Dermis blood vessel endothelial cell (primary cell): ENCODE measurements at places on chromosomes 12 and 14. TPM values are rescaled to one million over a fixed set of nuclear protein-coding genes. Genes with fewer than 3 reads are reported as not detected.
A peak's percentile ranks its signal among the peaks of the same experiment; 100 is the strongest.

DNA sequence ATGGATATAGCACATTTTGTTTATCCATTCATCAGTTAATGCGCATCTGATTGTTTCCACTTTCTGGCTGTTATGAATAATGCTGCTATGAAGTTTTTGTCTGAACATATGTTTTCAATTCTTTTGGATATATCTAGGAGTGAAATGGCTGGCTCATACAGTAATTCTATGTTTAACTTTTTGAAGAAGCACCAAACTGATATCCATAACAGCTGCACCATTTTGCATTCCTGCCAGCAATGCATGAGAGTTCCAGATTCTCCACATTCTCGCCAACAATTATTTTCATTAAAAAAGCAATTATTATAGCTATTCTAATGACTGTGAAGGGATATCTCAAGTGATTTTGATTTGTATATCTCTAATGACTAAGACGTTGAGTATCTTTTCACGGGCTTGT is 89.9 kb upstream of the PPP4R3A start:
- DNase-seq, result no peak

DNA sequence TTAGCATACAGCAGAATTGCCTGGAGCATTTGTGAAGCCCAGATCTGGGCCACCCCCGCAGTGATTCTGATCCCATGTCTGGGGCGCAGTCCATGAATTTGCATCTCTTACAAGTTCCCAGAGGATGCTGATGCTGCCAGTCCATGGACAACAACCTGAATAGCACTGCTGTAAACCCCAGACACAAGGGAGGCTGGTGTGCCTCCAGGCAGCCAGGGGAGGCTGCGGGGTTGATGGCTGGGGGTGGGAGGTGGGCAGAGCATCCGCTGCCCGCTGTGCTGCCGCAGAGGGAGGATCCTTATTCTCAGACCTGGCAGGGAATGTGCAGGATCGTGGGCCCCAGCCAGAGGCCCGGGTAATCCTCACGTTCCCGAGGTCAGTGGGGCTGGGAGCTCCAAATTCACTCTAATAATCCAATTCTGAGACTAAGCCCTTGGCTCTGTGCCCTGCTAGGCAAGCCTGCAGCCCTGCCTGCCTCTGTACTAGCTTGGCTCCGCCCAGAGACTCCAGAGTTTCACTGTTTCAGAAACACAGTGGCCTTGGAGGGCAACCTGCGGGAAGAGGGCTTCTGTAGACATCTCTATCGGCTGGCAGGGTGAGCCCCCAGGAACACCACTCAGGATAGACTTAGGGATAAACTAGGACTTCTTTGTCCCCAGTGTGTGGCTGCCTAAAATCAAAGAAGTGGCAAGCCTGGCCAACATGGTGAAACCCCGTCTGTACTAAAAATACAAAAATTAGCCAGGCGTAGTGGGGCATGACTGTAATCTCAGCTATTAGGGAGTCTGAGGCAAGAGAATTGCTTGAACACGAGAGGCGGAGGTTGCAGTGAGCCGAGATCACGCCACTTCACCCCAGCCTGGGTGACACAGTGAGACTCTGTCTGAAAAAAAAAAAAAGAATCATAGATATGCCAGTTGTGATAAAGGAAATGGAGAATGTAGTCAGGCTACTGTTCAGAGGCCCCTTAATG is 17.8 kb upstream of the MLEC start:
- no peak for DNase-seq

The OR10A7 gene
- not detected in 2 replicates for total RNA-seq

DNA sequence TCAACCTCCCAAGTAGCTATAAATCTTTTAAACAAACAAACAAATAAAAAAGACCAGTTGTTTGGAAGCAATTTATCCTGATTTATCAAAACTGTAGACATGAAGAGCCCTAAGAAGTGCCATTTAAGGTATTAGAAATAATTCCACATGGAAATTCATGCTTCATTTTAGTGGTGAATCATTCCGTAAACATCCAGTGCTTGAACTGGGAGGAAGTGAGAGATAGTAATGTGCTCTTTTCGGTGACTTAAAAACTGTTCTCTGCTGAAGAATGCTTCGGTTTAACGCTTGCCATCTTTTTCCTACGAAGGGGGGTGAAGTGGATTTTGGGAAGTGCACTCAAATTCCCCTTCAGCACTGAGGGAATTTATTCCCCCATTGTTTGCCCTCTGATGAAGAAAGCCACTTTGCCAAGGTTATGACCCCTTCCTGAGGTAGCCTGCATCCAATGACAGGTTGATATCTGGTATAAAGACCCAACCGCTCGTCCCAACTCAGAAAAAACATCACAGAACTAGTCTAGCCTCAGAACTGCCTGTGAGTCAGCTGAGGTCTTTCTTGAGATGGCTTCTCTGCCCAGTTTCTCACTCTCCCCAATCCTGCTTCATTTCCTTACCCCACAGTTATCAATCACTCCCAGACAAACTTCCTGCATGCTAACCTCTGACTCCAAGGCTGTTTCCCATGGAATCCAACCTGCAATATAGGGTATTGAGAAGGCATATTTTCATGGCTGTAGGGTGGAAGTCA is 244.1 kb downstream of the AEBP2 start:
- peak; percentile 97 for DNase-seq

The SERPINA4 gene
- not detected in 2 replicates for total RNA-seq
